Stimulated activated CD4-positive, alpha-beta T cell treated with anti-CD3 and anti-CD28 coated beads, Interleukin-1b, Interleukin-23, amount 100 ng/mL, for 24 hours (primary cell): ENCODE measurements at places on chromosomes 7 and 10.

DNA sequence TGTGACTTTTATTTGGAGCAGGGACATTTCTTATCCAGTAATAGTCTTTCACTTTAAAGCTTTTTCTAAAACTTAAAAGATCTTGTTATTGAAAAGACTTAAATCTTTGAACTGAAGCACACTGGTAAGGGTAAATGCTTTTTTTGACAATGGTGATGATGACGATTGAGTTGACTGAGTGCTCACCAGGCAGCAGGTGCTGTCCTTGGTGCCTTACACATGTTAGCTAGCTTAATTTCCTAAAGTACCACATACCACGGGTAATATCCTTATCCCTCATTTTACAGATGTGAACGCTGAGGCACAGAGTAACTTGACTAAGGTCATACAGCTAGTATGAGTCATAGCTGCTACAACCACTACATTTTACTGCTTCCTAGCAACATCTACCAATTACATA is 200.0 kb downstream of the XPNPEP1 start:
- DNase-seq: no peak

- DNase-seq: no peak
These were observed 28.8 kb upstream of the SLC26A4 start for GRCh38 chr7:107631588-107632491.

DNA sequence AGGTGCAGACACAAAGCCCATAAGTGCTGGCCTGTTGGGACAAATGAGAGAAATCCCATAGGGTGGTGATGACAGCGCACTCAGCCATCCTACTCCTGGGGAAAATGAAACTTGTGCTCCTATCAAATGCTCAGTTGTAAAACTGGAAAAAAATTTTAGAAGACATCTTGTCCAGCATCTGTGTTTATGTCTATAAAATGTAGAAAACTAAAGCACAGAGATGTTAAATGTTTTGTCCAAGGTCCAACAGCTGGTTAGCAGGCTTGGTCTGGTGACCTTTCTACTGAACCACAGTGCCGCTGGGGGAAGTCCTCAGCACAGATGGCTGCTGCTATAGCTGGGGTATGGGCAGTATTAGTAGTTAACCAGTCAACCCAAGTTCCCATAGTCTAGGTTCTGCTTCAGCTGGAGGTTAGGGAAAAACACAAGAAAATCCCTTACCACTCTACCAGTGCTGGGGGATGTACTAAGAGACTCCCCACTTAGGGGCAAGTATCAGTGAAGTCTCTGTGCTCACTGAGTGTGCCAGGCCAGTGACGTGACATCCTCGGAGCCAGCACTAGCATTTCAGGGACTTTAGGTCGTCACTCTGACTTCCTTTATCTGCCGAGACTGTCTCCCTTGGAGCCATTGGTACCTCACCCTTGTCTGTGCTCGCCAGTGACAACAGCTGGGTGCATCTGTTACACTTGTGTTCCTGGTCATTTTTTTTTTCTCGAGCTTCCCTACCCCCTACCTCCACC is 1.9 kb downstream of the TSPAN33 start:
- DNase-seq: no peak

DNA sequence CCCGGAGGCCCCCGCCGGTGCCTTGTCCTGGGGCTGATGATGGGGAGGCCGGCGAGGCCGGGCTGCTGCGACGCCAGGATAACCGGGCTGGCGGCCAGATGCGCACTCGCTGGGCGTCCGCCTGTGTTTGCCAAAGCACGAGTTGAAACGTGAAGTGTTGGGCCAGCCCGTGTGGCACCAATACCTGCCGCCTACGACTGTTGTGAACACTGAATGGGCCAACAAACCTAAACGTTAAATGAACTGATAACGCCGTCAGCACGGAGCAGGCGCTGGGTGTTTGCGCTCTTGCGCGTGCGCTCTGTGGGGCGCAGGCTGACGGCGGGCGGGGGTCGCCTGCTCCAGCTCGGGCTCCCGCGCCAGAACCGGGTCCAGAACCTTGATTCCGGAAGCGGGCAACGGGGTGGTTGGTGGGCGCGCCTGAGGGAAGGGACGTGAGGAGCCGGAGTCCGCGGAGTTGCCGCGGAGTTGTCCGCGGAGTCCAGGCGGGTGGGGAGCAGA is 658 bp downstream of the CYP2E1 start:
- DNase-seq: no peak

- no peak for DNase-seq
These were observed 57.4 kb downstream of the FGFR2 start for GRCh38 chr10:121540732-121541395.

DNA sequence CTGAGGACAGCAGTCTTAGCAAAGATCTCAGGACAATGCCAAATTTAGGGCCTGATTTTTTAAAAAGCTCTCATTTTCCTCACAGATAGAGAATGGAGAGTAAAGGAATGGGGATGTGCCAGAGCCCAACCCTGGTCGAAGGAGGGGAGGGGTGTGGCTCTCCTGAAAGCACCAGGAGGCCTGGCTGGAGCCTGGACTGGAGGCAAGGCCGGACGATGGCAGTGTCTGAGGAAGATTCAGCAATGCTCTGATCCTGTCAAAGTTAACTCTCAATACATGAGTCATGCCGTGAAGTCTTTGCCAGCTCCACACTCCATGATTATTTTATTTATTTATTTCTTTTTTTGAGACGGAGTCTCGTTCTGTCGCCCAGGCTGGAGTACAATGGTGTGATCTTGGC is 108.3 kb downstream of the UPF2 start:
- no peak for DNase-seq

- peak; percentile 13 for DNase-seq
These were observed 151.6 kb downstream of the KIAA1217 start for GRCh38 chr10:24360282-24361127.

DNA sequence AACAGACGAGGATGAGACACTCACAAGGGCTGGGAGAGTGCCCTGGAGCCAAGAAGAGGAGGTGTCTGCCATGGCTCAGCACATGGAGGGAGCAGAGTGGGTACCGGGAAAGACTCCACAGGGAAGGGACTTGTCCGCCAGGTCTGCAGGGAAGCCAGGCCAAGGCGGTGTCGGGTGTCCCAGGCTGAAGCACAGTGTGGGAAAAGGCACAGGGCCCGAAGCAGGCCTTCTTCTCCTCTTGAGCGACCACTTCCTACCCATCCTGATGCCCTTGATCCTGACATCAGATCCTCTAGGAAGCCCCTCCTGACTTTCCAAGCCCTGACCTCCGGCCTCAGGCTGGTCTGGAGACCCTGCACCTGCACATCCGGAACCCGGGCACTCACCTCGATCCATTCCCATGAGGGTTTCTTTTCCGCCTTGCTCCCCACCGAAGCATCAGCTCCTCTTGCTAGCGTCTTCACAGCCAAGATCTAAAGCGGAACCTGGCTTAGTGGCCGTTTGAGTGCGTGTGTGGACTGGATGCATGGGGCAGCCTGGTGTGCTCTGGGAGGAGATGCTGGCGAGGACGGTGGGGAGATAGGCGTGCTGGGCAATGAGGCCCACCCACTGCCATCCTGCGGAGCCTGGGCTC is 8.5 kb downstream of the CALML3 start:
- DNase-seq: no peak

DNA sequence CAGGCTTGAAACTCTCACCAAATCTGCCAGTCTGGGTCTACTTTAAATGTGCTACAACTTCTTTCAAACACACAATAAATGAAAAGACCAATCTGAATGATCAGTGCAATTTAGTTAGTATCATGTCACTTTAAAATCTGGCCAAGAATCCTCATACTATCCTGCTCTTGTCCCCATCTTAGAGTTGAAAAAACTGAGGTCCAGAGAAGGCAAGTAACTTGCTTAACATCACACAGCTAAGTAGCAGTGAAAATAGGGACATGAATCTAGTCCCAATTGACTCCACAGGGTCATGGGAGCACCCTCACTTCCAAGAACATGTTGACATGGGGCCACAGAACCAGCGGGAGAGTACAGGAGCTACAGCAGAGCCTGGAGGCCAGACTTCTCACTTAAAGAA is 3.1 kb upstream of the GDF10 start:
- DNase-seq: no peak

DNA sequence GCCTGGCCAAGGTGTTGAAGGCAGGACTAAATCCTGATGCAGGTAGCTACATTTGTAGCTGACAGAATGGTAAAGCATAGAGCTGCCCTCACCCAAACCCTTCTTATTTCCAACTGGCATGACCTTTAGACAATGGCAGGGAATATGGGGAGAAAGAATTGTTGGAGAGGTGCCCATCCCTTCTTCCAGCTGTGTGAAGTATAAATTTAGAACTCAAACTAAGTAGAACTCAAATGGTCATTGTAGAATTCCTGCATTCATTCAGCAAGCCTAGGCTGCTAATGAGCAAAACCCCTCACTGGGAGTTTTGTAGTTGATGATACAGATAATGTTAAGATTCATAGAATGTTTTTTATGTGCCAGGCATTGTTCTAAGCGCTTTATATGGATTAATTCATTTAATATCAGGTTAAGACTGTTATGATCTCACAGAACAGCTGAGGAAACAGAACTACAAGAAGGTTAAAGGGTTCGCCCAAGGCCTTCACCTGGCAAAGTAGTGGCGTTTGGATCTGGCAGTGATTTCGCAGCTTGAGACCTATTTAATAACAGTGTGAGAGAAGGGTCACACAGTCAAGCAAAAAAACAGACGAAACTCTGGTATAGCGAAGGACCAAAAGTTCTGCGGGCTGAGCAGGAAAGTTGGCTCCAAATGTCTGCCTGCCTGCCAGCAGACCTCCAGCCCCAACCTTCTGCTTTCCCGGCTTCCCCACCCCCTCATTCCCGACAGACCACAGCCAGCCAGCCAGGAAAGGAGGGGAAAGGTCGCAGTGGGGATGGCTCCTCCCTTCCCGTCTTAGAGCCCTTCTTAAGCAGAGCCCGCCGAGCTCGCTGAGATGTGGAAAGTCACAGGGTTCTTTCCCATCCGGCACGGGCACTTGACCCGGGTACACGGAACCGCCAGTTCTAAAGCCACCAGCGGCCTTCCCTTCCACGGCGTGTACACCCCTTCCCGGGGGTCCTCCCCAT is 1.6 kb upstream of the HILPDA start:
- no peak for DNase-seq

GRCh38 chr7:8205537-8205936 is 56.4 kb downstream of the ICA1 start:
- DNase-seq: no peak

DNA sequence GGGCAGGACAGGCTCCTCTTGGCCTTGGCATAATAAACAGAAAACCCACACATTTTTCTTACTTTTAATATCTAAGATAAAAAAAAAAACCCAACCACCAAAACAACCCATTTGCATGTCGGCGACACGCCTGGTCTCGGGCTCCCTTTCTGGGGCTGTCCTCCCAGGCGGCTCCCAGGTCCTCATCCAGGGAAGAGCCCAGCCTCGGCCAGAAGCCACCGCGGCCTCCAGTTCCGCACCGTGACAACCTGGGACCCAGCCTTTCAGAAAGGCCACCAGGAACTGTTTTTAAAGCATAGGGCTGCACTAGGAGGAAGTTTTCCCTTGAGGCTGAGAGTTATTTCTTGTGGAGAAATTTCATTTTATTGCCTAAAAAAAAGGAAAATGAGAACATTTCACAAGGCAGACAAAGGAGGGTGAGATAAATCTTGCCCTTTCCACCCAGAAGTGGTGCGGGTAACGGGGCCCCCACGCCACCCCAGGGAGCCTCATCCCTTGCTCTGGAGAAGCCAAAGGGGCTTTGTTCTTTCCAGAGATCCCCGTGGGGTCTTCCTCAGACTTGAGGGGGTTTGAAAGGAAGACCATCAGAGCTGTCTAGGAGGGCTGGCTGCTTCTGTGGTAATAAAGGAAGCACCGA is 39.2 kb upstream of the MKRN1 start:
- DNase-seq: no peak

DNA sequence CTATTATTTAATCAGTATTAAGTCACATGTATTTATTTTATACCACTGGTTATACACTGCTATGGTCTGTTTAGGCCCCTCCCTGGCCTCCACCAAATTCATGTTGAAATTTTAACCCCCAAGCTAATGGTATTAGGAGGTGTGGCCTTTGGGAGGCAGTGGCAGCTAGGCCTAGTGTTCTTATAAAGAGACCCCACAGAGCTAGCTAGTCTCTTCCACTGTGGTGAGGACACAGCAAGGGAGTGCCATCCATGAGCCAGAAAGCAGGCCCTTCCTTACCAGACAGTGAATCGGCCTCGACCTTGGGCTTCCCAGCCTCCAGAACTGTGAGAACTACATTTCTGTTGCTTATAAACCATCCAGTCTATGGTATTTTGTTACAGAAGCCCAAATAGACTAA is 28.7 kb downstream of the RBM48 start:
- DNase-seq: no peak

GRCh38 chr7:102875700-102876295 is 37.0 kb upstream of the LRRC17 start:
- peak; percentile 13 for DNase-seq

DNA sequence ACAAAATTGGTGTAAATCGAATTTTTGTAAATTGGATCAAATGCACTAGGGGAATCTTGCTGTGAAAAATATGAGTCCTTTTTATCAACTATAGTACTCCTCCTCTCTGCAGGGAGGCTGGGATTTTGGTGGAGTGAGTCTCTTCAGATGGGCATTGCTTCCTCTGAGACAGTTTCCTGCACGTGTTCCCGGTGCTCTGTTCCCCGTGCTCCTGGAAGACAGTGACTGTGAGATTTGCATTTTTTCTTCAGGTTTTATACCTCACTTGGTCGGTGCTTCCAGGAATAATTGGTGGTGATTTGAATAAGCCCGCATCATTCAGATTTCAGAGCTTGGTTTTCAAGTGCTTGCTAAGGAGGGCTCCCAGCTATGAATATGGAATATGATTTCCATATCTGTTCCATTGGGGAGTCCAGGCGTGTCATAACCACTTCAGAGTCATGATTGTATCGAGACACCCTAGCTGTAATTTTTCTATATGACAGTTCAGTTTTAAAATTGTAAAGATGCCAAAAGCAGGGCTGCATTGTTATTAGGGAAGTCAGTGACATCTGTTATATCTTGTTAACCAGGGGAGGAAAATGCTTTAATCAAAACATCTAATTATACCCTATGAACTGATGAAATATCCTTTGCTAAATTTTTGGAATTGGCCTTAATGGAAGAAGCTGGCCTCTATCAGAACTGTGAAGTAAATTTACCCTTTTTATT is 12.3 kb downstream of the AUTS2 start:
- DNase-seq: no peak
